ENCODE measurements at places on chromosomes 5 and 9.

GRCh38 chr9:35538361-35539234 lies 48.7 kb downstream of the RUSC2 start:
- no peak for DNase-seq

DNA sequence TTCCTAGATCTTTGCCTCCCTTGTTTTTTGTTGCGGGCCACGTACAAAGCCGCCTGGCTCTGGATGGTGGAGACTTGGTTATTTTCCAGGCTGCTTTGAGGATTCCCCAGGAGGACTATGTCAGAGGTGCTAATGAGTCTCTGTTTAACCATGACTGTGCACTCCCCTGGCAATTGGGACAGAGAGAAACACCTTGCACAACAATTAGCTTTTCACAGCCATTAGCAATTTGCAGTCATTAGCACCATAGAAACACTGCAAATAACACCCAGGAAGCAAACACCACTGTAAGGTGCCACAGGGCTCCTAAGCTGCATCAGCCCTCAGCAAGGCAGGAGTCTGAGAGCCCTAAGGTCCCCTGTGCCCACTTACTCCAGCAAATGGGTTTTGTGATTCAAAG lies 201.0 kb upstream of the VLDLR start:
- DNase-seq: no peak

- DNase-seq: no peak
These were observed 16.8 kb downstream of the GLDC start for GRCh38 chr9:6628704-6629103.

GRCh38 chr5:88841212-88841611 lies 41.8 kb downstream of the MEF2C start:
- no peak for DNase-seq

GRCh38 chr5:96579711-96580110 lies 82.5 kb upstream of the CAST start:
- DNase-seq: no peak

GRCh38 chr9:2267181-2267745 lies 252.1 kb downstream of the SMARCA2 start:
- DNase-seq: no peak

DNA sequence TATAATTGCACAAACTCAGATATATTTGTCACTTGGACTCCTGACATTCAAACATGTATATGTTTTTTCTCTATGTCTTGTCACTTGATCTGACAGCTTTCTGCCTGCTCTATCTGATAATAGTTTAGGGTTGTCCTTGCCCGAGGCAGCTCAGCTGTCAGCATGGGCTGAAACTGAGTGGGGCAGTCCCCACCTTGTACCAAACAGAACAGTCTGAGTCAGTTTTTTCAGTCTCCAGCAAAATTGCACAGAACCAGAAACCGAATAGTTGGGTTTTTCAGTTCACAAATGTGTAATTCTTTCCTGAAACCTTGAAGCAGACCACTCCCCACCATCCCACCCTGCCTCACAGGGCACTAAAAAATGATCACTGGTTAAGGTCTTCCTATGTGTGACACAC lies 9.5 kb upstream of the HAND1 start:
- no peak for DNase-seq

DNA sequence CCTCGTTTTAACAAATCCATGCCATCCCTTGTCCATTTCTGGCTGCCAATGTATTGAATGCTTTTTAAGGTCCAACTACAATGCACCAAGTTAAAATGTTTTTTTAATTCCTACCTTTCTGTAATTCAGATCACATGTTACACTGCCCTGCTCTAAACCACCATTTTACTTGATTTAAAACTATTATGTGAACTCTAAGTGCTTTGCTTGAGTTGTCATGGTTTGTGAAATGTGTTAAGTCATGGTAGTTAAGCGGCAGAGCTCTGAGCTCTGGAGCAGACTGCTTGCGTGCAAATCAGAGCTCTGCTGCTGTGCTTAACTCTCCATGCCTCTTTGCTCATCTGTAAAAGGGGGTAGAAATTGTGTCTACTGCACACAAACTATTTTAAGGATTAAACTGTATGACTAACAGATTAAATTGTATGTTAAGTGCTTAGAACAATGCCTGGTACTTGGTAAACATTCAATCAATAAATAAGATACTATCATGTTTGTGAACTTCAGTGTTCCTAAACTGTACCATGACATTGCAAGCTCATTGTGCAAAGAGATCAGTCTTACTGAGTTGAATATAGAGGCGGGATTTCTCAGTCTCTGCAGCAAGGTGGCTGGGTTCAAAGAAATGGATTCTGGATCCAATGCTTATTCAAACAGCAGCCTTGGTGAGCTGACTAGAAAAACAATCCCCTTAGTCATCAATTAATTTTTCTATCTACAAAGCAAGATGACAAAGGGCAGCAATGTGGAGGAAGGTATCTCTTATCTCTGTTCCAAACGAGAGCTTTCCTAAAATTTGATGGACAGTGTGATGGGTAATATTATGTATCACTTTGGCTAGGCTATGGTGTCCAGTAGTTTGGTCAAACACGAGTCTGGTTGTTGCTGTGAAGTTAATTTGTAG lies 16.1 kb upstream of the CMBL start:
- no peak for DNase-seq

DNA sequence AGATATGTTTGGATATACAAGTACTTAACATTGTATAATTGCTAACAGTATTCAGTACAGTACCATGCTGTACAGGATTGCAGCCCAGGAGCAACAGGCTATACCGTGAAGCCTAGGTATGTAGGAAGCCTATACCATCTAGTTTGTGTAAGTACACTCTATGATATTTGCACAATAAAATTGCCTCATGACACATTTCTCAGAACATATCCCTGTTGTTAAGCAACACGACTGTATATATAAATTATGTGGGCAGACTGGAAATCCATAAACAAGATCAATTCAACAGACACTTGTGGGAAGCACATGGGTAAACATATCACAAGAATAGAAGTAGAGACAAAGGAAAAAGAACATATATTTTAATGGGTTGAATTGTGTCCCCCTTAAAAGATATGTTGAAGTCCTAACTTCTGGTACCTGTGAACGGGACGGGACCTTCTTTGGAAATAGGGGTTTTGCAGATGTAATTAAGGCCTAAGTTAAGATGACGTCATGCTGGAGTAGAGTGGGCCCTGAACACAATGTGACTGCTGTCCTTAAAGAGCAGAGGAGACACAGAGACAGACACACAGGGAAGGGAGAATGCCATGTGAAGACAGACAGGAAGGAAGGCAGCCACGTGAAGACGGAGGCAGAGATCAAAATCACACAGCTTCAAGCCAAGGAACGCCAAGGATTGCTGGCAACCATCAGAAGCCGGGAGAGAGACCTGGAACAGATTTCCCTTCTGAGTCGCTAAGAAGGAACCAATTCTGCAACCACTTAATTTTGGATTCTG lies 76.3 kb downstream of the SCAI start:
- DNase-seq: no peak

DNA sequence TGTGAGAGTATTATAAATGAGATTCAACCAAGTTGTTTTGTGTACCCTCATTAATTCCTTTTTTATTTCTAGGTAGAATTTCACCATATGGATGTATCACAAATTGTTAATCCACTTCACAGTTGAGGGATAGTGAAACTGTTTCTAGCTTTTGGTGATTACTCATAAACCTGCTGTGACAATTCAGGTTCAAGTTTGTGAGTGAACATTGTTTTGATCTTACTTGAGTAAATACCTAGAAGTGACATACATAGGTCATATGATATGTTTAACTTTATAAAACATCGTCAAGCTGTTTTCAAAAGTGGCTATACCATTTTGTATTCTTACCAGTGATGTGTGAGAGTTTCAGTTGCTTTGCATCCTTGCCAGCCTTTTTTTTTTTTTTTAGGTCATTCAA lies 112.9 kb downstream of the CAMK4 start:
- peak; percentile 54 for DNase-seq

GRCh38 chr9:107144475-107144874 lies 138.6 kb upstream of the RAD23B start:
- DNase-seq: no peak

GRCh38 chr5:14322437-14323187 lies 179.5 kb downstream of the TRIO start:
- DNase-seq: no peak

DNA sequence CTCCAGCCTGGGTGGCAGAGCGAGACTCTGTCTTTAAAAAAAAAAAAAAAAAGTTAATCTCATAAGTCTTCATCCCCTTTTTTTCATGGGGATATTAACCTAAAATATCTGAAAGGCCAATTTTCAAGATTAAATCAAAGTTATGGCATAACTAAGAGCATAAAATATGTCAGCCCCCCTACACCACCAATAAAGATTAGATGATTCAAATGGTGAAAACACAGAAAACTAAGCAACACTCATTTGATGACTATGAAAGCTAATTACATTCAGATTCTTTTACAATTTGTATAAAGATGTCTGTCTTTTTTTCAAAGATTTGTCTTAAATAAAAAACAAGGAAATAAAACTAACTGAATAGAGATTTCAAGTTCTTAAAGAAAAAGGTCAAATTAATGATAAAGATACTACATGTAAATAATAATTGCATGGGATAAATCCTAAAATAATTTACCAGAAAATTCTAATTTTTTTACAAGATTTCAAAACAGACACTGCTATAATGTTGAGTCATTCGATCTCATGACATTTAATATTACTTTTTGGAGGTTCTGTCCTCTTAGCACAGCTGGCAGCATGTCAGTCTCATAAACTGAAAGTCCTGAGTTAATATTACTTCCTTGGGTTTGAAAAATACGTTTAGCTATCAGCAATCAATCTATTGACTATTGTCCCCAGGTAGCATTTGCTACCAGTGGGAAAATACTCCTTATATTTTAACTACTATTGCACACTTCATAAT lies 112.9 kb downstream of the KIAA0825 start:
- no peak for DNase-seq

DNA sequence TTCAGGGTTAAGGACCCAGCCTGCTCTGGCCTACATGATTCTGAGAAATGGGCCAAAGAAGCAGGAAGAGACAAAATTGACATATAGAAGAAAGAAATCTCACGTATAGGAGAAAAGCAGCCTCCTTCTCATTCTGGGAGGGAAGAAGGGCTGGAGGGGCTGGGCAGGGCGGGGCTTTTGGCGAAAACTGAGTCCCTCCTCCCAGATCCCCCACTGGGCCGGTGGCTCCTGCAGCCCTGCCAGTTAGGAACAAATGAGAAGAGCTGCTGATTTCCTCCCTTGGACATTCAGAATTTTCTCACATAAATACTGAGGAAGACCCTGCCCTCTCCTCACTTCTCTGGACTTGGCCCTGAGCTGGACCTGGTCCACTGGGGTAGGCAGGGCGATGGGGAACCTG lies at the start of gene WNT8A:
TSS of gene WNT8A (plus strand) at position 332 of the 400 bp plus-strand sequence. CDS start 95 bp downstream, outside the sequence.
- no peak for DNase-seq

DNA sequence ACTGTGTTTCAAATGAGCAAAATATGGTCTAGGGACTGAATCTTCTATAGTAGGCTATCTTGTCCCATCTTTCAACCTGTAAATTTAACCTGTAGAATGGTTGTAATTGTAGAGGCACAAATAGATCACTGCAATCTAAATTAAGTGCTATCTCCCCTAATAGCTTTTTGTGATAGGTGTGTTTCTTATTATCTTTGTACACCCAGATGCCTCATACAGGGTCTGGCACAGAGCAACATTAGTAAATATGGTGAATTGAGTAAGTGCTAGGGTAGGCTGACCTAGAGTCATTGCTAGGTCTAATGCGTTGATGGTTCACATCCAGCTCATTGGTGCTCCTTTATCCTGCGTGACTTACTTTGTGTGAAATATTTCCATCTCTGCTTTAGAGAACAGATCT lies 100.6 kb downstream of the PBX3 start:
- no peak for DNase-seq

- no peak for DNase-seq
These were observed 460.0 kb downstream of the PSAT1 start for GRCh38 chr9:78756813-78757510.

- DNase-seq: no peak
These were observed 147.0 kb downstream of the GLIS3 start for GRCh38 chr9:4152876-4153275.

DNA sequence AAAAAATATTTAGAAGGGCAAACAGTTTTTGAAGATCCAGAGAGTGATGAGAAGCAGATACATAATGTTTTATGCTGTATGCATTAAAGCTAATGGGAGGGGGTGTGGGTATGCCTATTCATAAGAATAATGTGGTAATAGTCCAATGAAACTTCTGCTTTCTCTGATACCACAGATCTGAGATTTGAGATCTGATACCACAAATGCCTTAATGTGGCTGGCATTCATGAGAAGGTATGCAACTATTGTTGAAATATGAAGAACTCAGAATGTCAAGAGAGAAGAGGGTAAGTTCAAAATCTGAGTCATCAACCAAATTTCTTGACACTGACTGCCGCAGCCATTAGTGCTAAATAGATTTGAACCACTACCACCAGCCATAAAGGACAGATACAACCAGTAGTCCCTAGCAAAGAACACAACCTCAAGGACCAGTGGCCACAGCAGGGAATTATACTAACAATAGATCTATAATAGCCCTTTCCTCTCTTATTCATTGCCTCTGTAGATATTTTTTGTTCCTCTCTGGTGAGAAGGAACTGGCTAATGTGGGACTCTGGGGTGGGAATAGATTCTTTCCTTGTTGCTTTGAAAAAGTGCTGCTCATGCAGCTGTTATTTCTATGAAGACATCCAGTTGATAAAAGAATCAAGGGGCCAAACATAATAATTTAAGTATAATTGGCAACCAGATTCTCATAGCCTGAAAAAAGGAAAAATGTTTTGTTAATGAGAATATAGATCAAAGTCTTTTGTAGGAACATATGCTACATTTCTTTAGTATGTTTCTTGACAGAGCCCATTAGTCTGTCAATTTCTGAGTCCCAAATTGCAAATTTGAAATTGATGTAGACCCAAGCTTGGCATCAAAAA lies 256.5 kb upstream of the ZNF608 start:
- DNase-seq: no peak

- no peak for DNase-seq
These were observed 20.2 kb downstream of the FANCC start for GRCh38 chr9:95297316-95297715.

GRCh38 chr5:1889321-1890065 lies 6.8 kb upstream of the IRX4 start:
- no peak for DNase-seq

All from T-helper 1 cell (primary cell).